NCI-H2107 (cell line): ENCODE measurements at places on chromosomes 5 and 9.
A peak's percentile ranks its signal among the peaks of the same experiment; 100 is the strongest.

DNA sequence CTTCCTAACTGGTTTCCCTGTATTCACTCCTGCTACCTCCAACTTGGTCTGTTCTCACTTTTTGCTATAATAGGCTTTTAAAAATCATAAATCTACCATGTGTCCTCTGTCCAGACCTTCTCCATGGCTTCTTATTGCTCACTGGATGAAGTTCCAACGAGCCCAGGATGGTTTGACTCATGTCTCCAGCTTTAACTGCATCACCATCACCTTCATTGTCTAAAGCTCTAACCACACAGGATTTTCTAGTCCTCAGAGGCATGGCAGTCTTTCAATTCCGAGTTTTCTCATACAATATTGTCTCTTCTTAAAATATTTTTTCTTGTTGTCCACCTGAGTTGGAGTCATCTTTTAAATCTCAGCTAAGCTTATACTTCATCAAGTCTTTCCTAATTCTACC lies 49.3 kb downstream of the PDCD1LG2 start:
- no peak for DNase-seq

- DNase-seq = no peak
Observed at GRCh38 chr9:92097997-92098482, 17.2 kb downstream of the SPTLC1 start.

DNA sequence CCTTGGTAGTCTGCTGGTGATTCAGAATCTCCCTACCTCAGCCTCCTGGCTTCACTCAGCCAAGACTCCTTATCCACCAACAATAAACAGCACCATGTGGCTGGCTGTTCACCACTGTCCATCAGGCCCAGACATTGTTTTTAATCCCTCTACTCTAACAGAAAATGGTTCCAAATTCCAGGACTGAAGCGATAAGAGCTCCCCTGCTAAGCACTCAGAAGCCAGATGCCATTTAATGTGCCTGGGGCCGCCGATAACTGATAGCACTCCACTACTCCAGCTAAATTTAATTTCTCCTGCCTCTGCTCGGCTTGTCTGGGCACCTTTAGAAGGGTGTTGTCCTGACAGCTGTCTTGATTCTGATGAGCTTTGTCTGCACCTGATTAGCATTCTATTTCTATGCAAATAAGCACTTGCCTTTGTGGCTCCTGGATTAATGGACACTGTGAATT lies 47.1 kb downstream of the ZNF622 start:
- DNase-seq = no peak

GRCh38 chr9:6581253-6581652 lies 64.3 kb downstream of the GLDC start:
- no peak for DNase-seq

GRCh38 chr9:95629585-95629984 lies 112.8 kb upstream of the PTCH1 start:
- no peak for DNase-seq

DNA sequence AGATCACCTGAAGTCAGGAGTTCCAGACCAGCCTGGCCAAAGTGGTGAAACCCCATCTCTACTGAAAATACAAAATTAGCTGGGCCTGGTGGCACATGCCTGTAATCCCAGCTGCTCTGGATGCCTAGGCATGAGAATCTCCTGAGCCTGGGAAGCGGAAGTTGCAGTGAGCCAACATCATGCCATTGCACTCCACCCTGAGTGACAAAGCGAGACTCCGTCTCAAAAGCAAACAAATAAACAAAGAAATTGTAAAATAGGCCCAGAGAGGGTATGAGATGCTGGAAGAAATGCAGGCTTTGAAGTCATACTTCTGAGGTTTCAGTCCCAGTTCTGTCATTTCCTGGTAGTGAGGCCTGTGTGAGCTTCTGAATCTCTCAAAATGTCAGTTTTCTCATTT lies 5.3 kb upstream of the ARHGEF37 start:
- DNase-seq = no peak

DNA sequence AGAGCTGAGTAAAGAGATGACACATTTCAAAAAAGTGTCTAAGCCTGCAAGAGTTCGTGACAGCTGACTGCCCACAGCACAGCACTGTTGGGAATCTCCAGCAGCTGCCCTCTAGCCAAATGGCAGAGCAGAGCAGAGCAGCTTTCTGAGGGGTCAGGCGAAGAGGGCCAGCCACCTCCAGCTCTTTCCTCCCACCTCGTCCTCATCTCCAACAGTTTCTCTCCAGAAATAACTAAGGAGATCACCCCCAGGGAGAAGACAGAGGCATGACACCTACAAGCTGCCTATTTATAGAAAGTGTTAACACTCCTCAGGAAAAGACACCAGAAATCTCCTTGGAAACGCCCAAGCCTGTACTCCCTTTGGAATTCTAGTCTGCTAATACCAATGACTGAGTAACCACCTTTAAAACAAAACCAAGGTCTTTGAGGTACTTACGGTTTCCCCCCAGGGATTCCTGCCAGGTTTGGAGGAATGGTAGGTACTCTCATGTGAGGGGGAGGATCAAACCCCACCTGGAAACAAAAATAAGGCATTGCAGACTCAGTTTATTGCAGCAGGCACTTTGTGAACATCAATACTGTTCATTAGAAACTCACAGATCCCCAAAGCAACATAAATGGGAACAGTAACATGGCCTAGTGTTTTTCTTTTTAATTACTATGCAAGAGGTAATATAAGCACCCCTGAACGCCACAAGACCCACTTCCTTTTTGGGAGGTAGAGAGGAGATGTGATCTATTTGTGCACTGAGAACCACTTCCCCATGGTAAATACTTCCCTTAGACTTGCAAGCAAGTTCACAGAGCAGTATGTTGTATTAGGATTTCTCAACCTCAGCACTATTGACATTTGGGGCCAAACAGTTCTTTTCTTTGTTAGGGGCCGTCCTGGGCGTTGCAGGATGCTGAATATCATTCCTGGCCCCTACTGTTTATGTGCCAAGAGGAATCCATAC lies 79.3 kb downstream of the TLE1 start:
- DNase-seq = no peak

DNA sequence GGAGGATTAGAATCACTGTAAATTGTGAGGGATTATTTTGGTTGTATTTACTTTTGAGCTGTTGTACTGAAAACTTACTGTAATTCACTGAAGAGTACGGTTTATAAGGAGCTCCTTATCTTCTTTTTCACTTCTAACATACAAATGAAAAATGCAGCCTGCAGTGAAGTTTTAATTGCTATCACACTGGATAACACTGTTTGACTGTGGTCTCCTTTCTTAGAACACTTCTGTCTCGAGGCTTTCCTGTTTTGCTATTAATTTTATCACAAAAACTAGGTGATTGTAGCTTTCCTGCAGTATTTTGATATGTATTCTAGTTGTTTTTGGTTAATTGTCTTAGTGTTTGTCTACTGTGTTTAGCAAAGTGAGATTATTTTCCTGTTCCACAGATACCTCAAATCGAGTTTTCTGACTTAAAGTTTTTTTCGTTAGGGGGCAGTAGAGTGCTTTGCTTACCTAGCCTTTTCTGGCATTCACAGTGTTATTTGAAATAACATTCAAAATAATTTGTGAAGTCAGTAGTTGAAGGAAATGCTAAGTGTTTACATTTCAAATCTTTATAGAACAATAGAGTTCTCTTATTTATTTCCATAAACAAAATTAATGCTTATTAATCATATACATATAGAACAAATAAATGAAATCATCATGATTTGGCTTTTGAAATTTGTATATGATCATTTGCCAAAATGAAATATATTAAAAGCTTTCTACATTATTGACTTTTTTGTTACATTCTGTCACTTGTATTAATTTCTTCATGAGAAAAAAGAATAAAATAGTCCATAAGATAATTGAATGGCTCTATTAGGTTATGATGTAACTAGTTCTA lies 52.9 kb downstream of the COMMD10 start:
- no peak for DNase-seq

DNA sequence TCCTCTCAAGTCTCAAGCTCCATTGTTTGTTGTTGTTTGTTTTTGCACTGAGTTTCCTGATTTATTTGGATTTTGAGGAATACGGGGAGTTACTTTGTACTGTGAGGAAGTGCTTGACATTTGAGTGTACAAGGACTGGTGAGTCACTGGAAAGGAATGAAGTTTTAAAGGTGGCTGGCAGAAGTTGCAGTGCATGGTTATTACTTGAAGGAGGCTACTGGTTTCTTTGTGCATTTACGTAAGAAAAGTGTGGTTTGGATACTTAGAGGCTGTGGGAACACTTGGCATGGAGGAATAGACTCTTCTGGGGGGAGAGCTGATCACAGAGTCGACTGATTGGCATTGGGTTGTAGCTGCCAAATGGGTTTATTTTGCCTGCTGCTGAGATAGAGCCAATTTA lies 919.0 kb downstream of the TAF11L14 start:
- DNase-seq = no peak

- peak; percentile 33 for DNase-seq
Observed at GRCh38 chr9:76662476-76663281, 101.6 kb upstream of the PCA3 start.

- no peak for DNase-seq
Observed at GRCh38 chr9:114723931-114724330, 41.9 kb upstream of the TEX48 start.

DNA sequence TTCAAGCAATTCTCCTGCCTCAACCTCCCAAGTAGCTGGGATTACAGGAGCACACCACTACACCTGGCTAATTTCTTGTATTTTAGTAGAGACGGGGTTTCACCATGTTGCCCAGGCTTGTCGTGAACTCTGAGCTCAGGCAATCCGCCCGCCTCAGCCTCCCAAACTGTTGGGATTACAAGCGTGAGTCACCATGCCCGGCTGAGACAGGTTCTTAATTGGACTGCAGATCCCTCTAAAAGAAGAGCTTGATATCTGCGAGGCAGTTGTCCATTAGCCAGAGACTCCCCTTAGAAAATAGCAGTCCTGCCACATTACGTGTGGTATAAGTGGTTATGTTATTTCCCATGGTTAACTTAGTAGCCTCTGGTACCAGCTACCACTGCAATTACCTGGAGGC lies 46.6 kb upstream of the NPR3 start:
- DNase-seq = no peak

DNA sequence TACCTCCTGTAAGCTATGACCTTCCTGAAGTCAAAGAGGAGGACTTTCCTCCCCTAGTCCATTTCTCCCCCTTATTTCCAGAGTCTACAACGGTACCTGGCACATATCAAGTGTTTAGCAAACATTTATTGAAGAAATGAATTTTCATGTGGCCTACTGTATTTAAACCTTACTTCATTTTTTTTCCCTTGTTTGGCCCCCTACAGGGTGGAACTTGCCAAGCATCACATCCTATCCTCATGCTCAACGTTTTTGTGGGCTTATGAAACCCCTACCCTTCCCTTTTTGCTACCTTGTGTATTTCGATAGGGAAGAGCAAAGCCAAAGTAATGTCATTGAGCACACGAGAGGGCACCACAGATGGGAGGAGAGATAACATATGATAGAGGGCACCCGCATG lies 1857.8 kb upstream of the WWC1 start:
- DNase-seq = no peak

GRCh38 chr9:126240835-126241234 lies 85.8 kb upstream of the MVB12B start:
- DNase-seq = no peak

GRCh38 chr9:91481972-91482371 lies 58.3 kb upstream of the NFIL3 start:
- no peak for DNase-seq

DNA sequence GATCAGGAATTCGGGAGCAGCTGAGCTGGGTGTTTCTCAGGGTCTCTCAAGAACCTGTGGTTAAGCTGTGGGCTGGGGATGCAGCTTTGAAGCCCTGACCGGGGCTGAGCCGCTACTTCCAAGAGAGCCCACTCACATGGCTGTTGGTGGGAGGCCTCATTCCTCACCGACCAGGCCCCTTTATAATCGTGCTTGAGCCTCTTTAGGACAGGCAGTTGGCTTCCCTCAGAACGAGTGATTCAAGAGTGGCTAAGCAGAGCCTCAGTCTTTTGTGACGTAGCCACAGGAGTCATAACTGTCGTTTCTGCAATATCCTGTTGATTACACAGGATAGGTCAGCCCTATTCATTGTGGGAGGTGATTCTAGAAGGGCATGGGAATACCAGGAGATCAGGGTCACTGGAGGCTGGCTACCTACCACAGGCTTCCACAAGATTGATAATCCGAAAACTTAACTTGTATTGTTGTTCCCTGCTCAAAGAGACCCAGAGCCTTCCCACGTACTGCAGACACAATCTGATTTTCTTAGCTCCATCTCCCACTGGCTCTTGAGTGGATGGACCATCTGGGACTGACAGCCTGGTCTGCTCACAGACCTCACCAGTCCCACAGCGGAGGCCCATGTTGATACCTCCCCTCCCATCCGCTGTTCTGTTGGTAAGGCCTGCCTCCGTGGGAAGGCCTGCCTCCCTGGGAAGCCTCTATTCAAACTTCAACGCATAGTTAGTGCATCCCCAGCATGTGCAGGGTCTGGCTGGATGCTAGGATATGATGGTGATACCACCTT lies 3.0 kb upstream of the ERGIC1 start:
- no peak for DNase-seq

- no peak for DNase-seq
Observed at GRCh38 chr5:53667621-53668020, 107.2 kb downstream of the NDUFS4 start.

GRCh38 chr5:53929570-53929969 lies 369.1 kb downstream of the NDUFS4 start:
- no peak for DNase-seq

GRCh38 chr9:113640418-113640817 lies 176.9 kb downstream of the RGS3 start:
- DNase-seq = no peak

GRCh38 chr9:128412120-128412790 lies 8.4 kb upstream of the CERCAM start:
- peak; percentile 73 for DNase-seq

GRCh38 chr9:126604059-126605055 lies 9.4 kb upstream of the LMX1B start:
- DNase-seq = no peak

DNA sequence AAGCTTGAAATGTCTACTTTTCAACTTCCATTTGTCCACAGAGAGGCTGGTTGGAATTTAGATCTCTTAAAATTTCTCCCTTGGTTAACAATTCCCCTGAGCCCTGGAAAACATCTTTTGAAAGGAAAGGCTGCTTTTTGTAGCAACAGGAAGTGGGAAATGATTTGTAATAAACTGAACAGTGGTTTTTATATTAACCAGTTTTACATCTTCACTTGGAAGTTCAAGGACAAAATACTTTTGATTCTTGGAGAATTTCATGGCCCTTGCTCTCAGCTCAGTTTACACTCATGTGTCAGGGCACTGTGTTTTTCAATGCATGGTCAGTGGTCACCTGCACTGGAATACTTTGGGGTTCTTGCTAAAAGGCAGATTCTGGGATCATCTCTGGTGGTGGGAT lies 9.9 kb downstream of the MLANA start:
- no peak for DNase-seq

DNA sequence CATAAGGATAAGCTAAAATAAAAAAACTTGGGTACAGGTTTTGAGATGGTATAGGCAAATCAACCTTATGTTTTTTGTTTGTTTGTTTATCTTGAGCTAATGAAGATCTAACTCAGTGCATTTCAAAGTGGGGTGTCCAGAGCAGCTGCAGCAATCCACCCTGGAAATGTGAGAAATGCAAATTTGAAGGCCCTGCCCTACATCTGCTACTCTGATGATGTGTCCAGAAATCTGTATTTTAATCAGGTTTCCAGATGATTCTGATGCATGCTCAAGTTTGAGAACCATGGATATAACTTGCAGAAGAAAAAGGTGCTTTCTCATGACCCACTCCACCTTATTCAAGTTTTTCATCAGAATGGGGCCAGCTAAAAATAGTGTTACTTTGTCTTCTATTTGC lies 467.0 kb downstream of the NTRK2 start:
- DNase-seq = no peak
